Stimulated activated CD8-positive, alpha-beta memory T cell treated with anti-CD3 and anti-CD28 coated beads, Interleukin-7, amount 100 ng/mL, for 1 hour (primary cell): ENCODE measurements at places on chromosomes 16 and 17.

- no peak for DNase-seq
These were observed 761 bp upstream of the MATCAP1 start for GRCh38 chr16:67184453-67184994.

- DNase-seq, result no peak
These were observed at the start of gene CHP2 for GRCh38 chr16:23754594-23755483. CHP2 (plus strand) TSS chr16:23755026; CDS start chr16:23755050, 24 bp downstream.

DNA sequence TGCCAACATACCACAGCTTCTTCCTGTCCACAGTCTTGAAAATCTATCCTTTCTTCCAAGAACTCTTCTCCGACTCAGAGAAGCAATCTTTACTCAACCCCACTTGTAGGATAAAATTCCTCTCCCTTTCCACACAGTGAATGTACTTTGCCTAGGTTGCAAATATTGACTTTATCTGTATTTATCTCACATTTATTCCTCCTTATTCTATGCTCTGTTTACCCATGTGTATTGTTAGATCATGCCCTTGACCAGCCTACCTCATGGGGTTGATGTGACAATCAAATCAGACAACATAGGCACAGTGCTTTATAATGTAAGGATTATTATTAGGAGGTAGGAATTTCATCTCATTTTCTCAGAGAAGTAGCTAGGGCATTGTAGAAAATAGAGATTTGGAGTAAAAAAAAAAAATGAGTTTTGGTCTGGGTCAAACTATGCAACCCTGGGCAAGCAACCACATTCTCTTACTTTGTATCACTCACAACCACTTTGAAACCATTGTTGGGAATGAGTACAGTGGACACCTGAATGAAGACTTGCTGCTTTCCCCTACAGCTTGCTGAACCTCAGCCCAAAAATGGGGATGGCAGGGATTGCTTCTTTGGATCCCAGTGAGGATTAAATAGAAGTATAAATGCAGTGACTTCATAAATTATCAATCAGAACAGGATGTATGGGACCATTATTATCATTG, 9.1 kb upstream of the SLC35B1 start:
- DNase-seq, result no peak

GRCh38 chr16:54946909-54947308, 16.2 kb downstream of the IRX5 start:
- DNase-seq, result no peak

DNA sequence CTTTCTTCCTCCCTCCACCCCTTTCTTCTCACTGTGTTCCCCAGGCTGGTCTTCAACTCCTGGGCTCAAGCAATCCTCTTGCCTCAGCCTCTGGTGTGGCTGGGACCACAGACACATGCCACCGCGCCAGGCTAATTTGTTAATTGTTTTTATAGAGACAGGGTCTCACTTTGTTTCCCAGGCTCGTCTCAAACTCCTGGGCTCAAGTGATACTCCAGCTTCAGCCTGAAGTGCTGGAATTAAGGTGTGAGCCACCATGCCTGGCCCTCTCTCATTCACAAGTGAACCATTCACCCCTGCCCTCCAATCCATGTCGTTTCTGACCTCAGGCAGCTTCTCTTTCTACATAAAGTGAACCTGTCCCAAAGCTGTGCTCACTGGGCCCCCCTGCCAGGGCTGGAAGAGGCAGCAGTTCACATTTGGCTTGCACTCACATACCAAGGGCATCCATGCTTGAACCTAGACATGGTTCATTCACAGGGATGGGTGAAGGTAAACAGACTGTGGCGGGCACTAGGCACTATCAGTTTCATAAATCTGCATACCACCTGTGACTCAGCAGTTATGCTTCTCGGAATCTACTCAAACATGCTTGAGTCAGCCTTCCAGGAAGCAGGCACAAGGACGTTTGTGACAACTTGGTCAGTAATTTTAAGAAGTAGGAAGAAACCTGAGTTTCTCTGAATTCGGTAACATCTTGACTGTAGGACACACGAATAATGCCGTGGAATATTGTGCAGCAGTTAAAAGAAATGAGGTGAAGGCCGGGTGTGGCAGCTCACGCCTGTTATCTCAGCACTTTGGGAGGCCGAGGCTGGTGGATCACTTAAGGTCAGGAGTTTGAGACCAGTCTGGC, 6.0 kb upstream of the RNF213 start:
- DNase-seq, result peak; percentile 29

GRCh38 chr16:55274391-55274790, 49.6 kb upstream of the IRX6 start:
- DNase-seq, result no peak

DNA sequence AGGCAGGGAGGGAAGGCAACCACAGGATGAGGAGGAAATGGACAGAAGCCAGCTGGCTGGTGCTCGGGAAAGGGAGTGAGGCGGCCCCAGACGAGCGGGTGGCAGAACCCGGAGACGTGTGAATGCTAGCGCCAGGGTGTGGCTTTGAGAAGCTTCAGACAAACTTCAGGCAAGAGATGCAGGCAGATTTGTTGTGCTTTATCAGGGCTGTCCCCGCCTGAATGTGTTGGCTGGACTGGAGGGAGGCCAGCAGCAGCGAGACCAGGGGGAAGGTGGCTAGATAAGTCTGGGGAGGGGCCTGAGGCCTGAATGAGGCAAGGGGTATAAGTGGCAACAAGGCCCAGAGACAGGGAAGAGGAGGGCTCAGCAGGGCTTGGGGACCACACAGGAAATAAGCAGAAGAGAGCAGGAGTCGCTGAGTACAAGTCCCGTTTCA, 22.0 kb downstream of the CAMKK1 start:
- no peak for DNase-seq

- DNase-seq, result no peak
These were observed 4.7 kb downstream of the RNASEK start for GRCh38 chr17:7016886-7017826.

DNA sequence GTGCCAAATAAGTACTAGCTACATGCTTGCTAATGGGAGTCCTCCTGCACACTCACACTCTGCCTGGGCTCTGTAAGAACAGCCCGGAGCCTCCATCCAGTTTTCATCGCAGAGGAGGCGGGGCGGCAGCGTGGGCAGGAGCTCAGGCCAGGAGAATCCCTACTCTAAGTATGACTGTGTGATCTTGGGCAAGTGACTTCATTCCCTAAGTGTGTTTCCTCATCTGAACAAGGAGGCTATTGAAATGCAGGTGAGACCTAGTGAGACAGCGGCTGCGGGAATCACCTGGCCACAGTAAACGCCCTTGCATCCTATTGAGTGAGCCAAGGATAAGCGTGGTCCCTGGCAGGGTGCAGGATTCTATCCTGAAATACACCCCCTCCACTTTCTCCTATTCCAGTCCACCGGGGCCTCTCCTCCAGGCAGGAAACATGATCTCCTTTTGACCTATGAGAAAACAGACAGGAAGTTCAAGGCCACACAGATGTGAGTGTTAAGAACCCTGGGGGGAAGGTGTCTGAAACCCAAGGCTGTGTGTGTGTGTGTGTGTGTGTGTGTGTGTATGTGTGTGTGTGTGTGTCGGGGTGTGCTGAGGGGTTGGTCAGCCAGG, 5.2 kb upstream of the RAI1 start:
- DNase-seq, result no peak

- no peak for DNase-seq
These were observed 12.3 kb upstream of the MC1R start for GRCh38 chr16:89906140-89907025.

DNA sequence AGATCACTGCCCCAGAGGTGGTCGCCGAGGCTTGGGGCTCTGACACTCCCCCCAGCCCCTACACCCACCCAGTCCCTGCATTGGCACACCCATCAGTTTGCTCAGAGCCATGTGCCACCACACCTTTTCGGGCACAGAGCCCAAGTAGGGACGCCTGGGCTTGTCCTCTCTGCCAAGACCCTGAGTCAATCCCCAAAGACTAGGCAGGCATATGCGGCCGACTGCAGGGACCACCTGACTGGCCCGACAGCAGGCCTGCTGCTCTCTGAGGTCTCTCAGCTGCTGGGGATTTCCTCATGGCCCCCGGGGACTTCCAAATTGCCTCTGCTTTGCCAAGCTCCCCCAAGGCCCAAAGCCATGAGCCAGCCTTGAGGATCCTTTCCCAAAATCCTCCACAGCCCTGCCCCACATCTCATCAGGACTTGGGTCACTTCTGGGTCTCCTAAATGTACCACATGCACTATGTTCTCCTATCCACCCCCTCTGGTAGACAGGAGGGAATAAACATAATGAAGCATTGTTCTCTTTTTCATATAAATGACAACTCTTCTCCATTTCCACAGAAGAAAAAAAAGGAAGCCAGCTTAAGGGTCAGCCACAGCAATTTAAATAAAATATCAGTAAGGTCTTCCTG, 30.6 kb downstream of the MYO18A start:
- no peak for DNase-seq

GRCh38 chr17:40452921-40453378, 9.7 kb downstream of the IGFBP4 start:
- DNase-seq, result no peak

- DNase-seq, result no peak
These were observed 20.2 kb downstream of the IL21R start for GRCh38 chr16:27421961-27422740.

- DNase-seq, result no peak
These were observed 11.0 kb downstream of the KRT33A start for GRCh38 chr17:41339571-41340172.

DNA sequence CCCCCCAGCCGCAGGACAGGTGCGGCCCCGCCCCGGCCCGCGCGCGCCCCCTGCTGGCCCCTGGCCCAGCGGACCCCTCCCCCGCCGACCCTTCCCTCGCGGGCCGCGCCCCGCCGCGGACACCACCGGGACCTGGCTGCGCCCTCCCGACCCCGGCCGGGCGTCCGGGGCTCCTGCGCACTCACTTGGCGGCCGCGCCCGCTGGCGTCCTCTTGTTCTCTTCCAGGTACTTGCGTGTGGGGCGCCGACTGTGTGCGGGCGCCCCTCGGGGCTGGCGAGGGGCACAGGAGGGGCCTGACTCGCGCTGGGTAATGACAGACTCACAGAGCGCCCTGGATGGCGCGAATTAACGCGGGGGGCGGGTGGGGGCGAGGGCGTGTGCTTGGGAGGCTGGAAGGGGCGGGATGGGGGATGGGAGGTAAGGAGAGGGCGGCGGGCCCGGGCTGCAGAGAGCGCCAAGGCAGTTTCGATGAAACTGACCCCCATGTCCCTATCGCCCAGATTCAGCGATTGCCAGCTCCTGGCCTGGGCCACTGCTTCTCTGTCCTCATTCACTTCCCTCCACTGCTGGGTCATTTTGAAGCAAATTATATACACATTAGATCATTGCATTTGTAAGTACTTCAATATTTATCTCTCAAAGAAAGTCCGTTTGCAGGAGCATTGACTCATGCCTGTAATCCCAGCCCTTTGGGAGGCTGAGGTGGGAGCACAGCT, 445 bp upstream of the DBNDD1 start:
- no peak for DNase-seq

GRCh38 chr17:28443901-28444638, 29.4 kb upstream of the SLC13A2 start:
- DNase-seq, result no peak

DNA sequence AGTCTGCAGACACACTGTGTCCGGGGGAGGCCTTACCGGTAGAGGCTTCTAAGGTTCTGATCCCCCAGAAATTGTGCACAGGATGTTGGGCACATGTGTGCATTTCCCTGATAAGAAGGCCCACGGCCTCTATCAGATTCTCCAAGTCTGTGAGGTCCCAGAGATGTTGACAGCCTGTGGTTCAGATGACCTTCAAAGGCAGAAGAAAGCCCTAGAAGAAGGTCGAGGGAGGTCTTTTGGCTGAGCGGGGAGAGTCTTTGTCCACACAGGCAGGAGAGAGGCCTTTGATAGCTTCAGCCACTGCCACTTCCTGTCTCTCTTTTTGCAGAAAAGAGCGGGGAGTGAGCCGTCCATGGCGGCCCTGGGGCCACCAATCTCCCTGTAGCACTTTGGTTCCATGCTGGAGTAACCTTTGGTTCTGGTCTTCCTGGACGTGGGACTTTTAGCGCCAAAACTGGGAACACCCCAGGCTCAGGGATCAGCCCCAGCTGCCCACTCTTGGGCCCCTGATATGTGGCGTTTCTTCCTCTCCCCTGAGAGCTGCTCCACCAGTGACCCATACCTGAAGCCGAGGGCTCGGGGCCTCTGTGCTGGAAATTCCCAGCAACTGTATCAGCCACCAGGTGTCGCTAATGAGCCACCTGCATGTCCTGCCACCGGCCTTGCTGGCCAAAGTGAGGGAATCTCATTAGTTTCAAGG, 28.1 kb upstream of the LGALS9 start:
- DNase-seq, result peak; percentile 61

- DNase-seq, result no peak
These were observed 14.0 kb downstream of the PLLP start for GRCh38 chr16:57270221-57271062.

DNA sequence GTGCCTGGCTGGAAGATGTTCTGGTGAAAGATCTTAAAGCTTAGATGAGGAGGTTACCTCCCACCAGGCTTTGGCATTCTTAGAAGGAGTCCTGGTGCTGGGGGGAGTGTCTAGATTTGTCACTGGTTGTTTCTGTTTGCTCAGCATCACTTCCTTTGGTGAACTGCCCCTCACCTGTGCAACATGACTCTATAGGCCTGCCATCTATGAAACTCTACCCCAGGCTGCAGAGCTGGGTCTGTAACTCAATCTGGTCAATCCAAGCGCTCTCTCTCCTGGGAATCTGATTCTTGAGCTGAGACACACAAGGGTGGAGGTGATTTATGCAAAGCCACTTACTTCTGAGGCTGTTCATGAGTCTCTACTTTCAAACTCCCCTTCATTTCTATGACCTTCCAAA, 399.4 kb downstream of the NPIPA7 start:
- DNase-seq, result no peak

- DNase-seq, result no peak
These were observed 12.8 kb upstream of the NGFR start for GRCh38 chr17:49482144-49482817.

- no peak for DNase-seq
These were observed 3.7 kb downstream of the LMF1 start for GRCh38 chr16:967077-967541.

- DNase-seq, result no peak
These were observed 495.6 kb upstream of the CDH11 start for GRCh38 chr16:65617421-65617820.

DNA sequence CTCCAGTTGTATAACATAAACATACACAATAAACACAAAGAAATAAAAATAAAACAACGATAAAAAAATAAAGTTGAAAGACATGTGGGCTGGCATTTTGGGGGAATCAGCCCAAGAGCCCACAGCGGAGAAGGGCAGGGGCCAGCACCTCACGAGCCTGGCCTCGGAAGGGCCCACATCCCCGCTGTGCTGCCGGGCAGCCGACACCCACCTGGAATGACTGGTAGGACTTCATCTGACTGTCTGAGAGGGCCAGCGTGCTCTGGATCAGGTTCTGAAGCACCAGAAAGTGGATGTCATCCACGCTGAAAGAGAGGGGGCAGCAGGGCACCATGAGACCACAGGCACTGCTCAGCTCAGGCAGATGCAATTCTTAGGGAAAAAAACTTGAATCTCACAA, 73.5 kb downstream of the GTF3C1 start:
- DNase-seq, result no peak

DNA sequence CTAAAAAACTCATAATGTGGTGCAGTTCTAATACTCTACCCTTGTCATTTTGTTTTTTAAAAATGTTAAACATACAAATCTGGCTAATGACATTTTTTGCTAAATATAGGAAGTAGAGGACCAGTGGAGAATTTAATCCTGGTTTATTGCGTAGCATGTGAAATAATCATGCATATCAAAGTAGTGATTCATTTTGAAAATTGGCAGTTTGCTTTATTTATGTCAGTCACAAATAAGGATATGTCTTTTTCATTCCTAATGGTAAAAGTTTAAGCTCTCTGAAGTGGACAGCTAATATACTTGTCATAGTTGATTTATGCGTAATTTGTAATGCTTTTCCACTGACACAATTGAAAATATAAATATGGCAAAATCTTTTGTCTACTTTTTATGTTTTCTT, 224.2 kb downstream of the BCAS3 start:
- DNase-seq, result no peak
